Sigmoid colon (tissue), 7 donors: ENCODE measurements at places on chromosomes 7 and 10.

GRCh38 chr10:77877441-77878344 lies 48.9 kb downstream of the DLG5 start:
- DNase-seq = peak; percentile 91

DNA sequence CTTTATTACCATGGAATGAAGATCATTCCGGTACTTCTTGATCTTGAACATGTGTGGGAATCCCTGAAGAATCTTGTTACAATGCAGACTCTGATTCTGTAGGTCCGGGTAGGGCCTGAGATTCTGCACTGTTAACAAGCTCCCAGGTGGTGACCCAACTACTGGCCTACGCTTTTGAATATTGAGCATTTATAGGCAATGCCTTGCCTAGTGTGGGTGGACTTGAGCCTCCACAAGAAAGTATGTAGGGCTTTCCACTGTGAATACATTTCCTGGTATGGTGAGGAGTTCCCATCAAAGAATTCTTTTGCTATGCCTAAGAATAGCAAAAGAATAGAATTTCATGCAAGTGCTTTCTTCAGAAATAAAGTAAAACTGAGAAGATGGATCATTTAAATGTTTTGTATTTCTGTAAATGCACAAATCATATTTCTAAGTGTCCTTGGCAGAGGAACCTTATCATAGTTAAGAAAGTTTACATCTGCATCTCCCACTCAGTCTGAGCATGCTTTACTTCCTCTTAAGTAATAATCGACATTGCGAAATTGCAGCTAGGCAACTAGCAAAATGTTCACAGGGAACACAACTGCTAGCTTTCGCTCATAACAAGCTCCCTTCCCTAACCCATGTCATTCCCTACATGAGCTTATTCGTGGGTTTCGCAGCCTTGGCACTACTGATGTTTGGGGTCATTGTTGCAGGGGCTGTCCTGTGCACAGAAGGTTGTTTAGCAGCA lies 71.4 kb downstream of the AHR start:
- no peak for DNase-seq

DNA sequence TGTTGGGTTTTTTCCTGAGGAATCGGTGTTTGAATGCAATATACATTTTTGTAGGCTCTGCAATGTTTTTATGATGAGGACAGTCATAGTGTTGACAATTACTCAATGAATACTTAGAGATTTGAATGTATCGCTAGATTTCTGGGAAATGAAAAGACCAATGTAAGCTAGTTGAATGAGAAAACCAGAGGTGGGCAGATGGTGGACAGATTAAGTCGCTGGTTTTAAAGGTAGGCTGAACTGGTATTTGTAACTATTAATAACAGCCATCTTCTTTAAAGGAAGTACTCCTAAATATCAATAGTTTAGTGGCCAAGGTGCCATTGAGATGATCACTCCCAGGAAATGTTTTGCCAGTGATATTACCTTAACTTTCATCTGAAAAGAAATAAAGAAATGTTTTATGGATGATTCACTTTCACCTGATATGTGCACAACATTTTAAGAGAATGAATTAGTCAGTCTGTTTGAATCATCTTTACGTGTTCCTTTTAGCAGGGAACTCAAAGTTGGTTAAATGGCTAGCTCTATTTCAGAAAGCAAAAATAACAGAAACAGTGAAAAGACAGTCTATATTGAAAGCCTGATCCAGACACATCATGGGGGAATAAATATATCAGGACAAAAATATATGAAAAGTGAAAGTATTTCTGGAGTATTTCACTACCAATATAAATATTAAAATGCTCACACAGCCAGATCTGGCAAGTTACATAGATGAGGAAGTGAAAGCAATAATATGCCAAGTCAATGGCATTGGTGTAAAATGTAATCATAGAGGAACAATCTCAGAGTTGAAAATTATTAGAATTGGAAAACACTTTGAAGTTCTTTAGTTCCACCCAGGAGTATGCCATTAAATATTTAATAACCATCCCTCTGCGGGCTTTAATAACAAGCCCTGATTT lies 20.7 kb downstream of the MET start:
- DNase-seq = no peak

DNA sequence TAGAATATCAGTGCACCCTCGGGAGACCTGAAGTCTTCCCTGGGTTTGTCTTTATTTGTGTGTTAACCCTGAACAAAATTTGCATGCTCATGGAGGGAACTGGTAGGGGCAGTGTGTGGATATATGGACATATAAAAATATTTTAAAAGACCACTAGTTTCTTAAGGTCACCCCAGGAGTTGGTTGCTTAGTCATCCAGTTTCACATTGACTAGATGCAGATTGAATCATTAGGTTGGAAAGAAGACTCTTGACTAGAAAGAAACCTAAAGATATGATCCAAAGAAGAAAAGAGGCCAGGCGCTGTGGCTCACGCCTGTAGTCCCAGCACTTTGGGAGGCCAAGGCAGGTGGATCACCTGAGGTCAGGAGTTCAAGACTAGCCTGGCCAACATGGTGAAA lies 137.1 kb downstream of the KAT6B start:
- DNase-seq = no peak

- DNase-seq = no peak
Measured at GRCh38 chr7:77328669-77329068, 87.5 kb downstream of the GSAP start.

DNA sequence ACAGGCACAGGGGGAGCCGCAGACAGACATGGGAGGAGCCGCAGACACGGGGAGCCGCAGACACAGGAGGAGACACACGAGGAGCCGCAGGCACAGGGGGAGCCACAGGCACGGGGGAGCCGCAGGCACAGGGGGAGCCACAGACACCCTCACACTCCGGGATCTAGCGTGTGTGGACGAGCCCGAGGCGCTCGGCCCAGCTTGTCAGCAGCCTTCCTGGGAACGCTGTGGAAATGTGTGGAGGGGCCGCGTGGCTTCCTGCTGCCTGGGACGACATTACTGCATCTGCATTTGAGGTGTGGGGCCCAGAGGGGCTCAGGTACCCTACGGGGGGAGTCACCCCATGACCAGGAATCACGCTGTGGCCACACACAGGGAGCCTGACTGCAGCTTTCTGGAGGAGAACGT lies 313.2 kb downstream of the PTPRN2 start:
- peak; percentile 32 for DNase-seq

DNA sequence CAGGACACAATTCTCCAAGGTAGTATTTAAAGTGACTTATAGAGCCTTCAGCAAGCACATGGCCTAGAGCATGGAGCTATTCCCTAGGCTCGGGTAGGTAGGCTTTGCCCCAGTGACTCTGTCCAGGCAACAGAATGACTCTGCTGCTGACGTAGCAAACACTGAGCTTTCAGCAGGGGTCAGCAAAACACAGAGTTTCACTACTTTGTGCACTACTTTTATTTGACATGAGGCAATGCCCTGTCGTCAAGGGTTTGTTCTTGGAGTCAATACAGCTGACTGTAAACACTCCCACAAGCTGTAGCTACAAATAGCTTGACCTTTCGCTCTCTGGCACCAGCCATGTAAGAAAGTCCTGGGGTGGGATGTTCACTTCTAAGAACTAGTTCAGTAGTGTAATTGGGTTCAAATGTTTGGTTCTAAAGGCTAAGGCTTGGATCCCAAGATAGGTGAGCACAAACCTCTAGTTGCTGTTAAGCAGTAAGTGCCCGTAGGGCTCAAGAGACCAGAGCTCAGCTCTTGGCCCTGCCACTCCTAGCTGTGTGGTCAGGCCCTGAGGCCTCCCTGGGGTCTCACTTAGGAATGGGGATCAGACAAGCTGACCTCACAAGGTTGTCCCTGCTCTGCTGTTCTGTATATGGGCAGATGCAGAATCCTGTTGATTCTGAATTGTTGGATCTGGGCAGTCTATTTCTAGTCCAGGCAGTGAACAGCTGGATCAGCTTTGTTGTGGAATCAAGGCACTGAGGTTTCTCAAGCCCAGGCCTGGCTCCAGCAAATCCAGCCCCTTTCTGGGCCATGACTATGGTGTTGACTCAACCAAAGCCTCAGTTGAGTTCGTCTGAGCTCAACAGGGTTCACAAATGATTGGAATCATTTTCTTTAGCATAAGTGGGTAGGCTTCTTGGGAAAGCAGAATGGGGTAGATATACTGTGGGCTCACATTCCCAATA lies 10.7 kb downstream of the NODAL start:
- peak; percentile 92 for DNase-seq

GRCh38 chr10:70190581-70190980 lies 20.3 kb upstream of the SAR1A start:
- DNase-seq = no peak

DNA sequence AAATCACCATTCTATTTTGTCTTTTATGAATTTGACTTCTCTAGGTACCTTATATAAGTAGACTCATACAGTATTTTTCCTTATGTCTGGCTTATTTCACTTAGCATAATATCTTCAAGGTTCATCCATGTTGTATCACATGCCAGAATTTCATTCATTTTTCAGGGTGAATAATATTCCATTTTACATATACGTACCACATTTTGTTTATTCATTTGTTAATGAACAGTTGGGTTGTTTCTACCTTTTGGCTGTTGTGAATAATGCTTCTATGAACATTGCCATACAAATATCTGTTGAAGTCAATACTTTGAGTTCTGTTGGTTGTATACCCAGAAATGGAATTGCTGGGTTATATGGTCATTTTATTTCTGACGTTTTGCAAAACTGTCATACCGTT lies 20.7 kb downstream of the AHCYL2 start:
- no peak for DNase-seq

- no peak for DNase-seq
Measured at GRCh38 chr10:3424111-3424851, 251.7 kb upstream of the PITRM1 start.

GRCh38 chr10:106136175-106136574 lies 1028.3 kb downstream of the SORCS1 start:
- no peak for DNase-seq

DNA sequence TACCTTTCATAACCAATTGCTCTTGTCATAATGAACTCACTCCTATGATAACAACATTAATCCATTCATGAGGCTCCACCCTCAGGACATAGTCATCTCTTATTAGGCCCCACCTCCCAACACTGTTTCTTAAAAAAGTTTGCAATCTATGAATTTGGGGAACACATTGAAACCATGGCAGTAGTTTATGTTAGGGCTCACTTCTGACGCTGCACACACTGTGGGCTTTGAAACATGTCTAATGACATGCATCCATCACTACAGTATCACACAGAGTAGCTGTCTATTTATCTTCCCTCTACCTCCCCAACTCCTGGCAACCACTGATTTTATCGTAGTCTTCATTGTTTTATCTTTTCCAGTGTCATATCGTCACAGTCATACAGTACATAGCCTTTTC lies 299.8 kb downstream of the GLRX3 start:
- DNase-seq = no peak

DNA sequence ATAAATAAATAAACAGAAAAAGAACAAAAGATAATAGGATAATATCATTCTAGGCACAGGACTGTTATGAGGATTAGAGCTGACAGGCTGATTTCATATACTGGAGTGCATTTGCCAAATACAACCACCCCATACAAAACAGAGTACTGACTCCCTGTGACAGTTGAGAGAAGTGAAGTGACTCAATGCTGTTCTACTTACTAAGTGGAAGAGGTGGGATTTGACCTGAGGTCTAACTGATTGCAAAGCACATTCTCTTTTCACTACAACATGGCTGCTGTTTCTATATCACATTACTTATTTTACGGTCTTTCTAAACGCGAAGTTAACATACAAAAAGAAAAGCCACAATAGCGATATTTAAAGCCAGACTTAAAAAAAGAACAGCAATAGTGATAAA lies 51.4 kb downstream of the ITGB1 start:
- no peak for DNase-seq

- no peak for DNase-seq
Measured at GRCh38 chr7:134900166-134900982, 85.9 kb upstream of the AGBL3 start.

DNA sequence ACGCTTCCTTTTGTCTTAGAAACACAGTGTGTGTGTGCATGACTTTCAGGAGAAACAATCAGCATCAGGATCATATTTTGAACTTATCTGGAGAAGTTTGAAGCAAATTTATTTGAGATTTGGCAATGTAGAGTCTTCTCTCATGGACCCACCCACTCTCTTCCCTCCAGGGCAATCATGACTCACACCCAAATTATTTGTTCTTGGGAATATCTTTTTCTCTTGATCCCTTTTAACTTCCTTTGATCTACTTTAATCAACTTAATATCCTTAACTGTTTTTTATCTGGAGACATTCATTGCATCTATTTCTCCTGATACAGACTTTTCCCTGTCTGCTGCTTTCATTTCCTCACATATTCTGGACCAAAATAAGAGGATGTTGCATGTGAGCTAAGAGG lies 1174.3 kb downstream of the GATA3 start:
- no peak for DNase-seq

GRCh38 chr10:11605807-11606408 lies 5.5 kb downstream of the USP6NL start:
- no peak for DNase-seq

- no peak for DNase-seq
Measured at GRCh38 chr10:104581884-104582601, 59.0 kb upstream of the SORCS3 start.

- DNase-seq = no peak
Measured at GRCh38 chr10:87867453-87867852, 4.0 kb downstream of the PTEN start.

GRCh38 chr7:25893436-25893835 lies 258.6 kb upstream of the NFE2L3 start:
- no peak for DNase-seq

GRCh38 chr7:128829391-128830166 lies 627 bp upstream of the FLNC start:
- DNase-seq = peak; percentile 83

- peak; percentile 66 for DNase-seq
Measured at GRCh38 chr7:37833107-37833817, 15.1 kb upstream of the NME8 start.

GRCh38 chr10:26779176-26779860 lies 81.4 kb downstream of the ABI1 start:
- DNase-seq = no peak
